Mucosa of descending colon (tissue), 3 donors: ENCODE measurements at places on chromosomes 4 and X. TPM values are rescaled to one million over a fixed set of nuclear protein-coding genes. Genes with fewer than 3 reads are reported as not detected.

The ZFP92 gene
- total RNA-seq: 1.6 TPM

The AREG gene
- 18.9 TPM for total RNA-seq

The TSPAN5 gene
- 3.9 TPM for total RNA-seq

The FAM133A gene
- total RNA-seq: not detected

The STOX2 gene
- 10.9 TPM for total RNA-seq

The GABRG1 gene
- not detected for total RNA-seq

The FGF16 gene
- total RNA-seq: 0.28 TPM

The SULT1E1 gene
- total RNA-seq: not detected

The UGT8 gene
- total RNA-seq: 66.8 TPM

The SPON2 gene
- 42.1 TPM for total RNA-seq

The UGT2B17 gene
- total RNA-seq: 703 TPM

The MUC7 gene
- total RNA-seq: not detected

The GLOD5 gene
- 7.1 TPM for total RNA-seq

The TCEAL3 gene
- total RNA-seq: 3.3 TPM

The HMGB2 gene
- total RNA-seq: 113 TPM

The SLC34A2 gene
- 0.35 TPM for total RNA-seq

The TCEAL6 gene
- total RNA-seq: 0.82 TPM

The C4orf50 gene
- 0.07 TPM for total RNA-seq

The MYL5 gene
- total RNA-seq: 26.1 TPM

The DMRTC1B gene
- total RNA-seq: not detected

The TMEM35A gene
- 1.4 TPM for total RNA-seq

DNA sequence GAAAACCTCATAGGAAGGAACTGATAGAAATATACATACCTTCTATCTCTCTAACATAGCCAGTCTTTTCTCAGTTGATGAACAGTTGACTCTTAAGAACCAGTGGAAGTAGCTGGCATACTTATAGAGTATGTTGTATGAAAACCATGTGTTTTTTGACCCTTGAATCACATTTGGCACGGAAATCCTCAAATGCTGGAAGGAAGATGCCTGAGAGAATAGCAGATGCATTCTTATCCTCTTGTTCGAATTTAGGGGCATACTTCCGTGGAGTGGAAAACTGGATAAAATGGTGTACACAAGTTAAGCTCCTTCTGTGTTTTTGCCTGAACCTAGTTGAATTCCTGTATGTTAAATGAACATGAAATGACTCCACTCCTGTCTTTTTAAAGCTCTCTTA, 145.5 kb downstream of the PCDH7 start:
- no peak for DNase-seq

DNA sequence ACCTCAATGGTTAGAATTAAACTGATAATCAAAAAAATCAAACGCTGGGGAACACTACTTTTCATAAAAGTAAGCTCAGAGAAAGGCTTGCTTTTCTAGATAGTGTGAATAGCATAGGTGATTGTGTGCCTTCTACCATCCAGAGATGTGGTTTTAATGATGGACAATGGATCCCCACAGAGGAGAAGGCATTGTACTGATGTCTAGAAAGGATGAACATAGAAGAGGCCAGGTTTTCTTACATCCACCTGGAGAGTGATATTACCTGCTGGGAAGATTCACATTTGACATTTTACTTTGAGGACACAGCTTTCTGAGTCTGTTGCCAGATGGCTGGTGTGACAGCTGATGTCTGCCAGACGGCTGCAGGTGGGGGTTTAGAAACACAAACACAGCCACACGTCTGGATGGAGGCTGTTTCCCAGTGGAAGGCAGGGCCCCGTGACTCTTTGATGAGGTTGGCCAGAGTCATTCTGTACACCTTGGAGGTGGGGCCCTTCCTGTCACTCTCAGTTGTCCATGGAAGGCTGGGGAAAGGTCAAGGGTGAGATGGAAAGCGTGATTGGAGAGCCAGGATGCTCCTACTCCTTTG, 114.4 kb downstream of the PSAPL1 start:
- no peak for DNase-seq

- DNase-seq: no peak
Observed at GRCh38 chr4:40506066-40506465, 123.6 kb downstream of the RBM47 start.

GRCh38 chr4:61493470-61493869, 293.3 kb downstream of the ADGRL3 start:
- no peak for DNase-seq

DNA sequence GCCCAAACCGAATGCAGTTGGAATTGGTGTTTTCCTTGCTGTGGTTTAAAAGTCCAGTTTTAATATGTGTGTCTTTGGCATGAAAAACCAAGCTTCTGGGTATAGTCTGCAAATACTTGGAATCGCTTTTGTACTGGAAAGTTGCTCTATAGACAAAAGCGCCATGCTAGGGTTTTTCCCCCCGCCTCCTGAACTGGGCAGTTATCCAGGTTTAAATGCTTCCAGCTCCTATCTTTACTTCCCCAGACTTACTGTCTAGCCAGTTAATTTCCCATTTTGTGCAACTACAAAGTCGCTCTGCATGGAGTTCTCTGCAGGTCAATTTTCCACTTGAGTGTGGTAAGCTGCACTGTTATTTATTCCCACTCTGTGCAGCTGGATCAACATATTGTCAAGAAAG, 2.7 kb downstream of the RASL11B start:
- no peak for DNase-seq

DNA sequence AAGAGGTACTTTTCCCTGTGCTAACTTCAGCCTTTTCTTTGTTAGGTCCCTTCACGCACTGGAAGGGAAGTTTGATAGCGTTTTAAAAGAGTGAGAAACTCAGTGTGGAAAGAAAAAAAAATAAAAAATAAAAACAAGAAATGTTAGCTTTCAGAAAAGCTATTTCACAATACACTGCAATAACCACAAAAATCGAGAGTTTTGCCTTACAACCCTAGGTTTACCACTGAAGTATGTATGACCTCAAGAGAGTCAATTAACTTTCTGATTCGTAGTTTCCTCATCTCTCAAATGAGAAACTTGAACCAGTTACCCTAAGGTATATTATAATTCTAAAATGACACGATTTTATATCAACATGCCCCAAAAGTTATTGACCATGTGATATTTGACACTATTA, 93.9 kb upstream of the JADE1 start:
- no peak for DNase-seq

GRCh38 chr4:152267811-152268210, 268.1 kb downstream of the FBXW7 start:
- no peak for DNase-seq

DNA sequence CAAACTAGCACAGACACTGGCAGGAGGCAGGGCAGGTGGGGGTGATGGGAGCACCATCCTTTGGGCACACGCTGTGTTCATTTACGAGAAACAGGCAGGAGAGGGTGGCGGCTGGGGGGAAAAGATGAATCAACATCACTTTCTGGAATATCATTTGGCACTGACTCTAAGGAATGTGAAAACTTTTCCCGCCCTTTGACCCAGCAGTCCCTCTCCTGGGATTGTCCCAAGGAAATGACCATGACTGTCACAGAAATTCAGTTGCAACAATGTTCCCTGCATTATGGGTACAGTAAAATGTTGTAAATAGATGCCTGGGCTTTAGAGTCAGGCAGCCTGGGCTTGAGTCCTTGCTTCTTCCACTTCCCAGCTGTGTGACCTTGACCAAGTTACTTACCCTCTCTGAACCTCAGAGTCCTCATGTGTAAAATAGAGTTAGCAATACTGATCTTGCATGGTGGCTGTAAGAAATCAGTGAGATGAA, 58.6 kb downstream of the ABLIM2 start:
- peak; percentile 54 for DNase-seq

DNA sequence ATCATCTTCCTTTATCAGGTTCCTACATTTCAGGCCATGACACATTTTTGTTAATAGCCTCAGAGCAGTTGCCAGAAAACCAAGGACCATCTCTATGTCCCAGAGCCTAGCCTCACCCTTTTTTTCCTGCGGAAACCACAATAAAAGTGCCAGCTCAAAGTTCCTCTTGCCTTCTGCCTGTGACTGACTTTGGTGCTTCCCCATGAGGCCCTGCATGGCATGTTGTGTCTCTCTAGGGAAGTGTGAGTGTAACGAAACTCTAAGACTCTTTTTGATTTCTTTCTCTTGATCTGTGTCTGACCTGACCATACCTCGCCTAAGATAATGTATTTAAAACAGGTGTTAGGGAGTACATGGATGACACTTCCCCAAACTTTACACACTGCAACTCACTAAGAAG, 642.3 kb upstream of the BOD1L1 start:
- peak; percentile 17 for DNase-seq

GRCh38 chr4:27595571-27596360, 735.1 kb downstream of the STIM2 start:
- no peak for DNase-seq

- no peak for DNase-seq
Observed at GRCh38 chr4:165971933-165972332, 98.9 kb downstream of the TLL1 start.

- peak; percentile 28 for DNase-seq
Observed at GRCh38 chr4:25970226-25970675, 56.2 kb downstream of the SMIM20 start.

DNA sequence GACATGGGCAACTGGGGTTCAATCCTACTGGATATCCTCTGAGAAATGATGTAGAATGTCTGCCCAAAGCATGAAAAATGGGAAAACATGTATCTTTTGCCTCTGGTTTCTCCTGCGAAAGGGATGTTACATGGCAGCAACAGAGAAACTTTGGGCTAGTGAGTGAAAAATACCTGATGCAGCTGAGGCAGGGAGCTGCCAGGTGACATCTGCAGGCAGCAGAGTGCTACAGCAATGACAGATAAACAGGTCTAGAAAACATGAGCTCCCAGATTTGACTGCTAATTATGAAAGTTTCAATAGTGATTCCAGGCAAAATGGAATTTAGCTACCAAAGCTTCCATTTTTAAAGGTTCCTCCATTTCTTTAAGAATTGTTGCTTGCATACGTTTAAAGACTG, 4.8 kb upstream of the CXCL1 start:
- DNase-seq: no peak

- DNase-seq: no peak
Observed at GRCh38 chrX:151676196-151676595, 19.1 kb upstream of the PRRG3 start.

GRCh38 chr4:127284236-127284635, 348.5 kb upstream of the INTU start:
- no peak for DNase-seq

DNA sequence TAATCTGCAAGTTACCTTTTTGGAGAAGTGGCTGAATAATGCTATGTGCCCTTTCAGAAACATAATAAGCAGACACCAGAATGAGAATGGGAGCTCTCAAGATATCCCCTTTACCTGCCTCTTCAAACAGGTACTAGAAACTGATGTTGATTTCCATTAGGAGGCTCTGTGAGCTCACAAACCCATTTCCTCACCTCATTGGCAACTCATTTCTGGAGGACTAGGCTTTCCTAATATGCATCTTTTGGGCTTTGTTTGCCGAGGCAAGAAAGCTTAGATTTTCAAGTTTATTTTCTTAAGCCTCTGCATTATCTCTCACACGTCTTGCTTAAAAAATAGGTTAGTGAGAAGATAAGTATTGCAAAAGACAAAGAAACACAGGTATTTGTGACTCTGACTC, 313.1 kb upstream of the IRS4 start:
- DNase-seq: no peak

- no peak for DNase-seq
Observed at GRCh38 chrX:41796046-41796445, 72.1 kb downstream of the GPR82 start.

DNA sequence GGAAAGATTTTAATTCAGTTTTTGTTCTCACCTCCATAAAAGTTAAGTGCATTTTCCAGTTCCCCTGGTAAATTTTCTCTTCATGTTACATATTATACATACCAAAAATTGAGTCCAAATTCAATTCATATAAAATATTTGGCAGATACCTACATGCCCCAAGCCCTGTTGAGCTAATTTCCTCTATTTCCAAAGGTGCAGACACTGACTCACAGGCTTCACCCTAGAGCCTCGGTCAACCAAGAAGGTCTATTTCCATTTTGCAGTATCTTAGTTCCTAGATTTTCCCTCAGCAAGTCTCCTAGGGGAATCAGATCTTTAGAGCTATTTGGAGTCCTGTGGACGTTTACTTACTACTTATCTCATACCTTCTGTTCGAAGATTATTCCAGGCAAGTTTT, 174.4 kb downstream of the TSPAN5 start:
- no peak for DNase-seq

- DNase-seq: no peak
Observed at GRCh38 chr4:46274717-46275116, 115.2 kb downstream of the GABRA2 start.

- DNase-seq: no peak
Observed at GRCh38 chrX:107537815-107538214, 88.4 kb downstream of the FRMPD3 start.

GRCh38 chr4:8005814-8006215, 66.2 kb upstream of the AFAP1 start:
- no peak for DNase-seq

DNA sequence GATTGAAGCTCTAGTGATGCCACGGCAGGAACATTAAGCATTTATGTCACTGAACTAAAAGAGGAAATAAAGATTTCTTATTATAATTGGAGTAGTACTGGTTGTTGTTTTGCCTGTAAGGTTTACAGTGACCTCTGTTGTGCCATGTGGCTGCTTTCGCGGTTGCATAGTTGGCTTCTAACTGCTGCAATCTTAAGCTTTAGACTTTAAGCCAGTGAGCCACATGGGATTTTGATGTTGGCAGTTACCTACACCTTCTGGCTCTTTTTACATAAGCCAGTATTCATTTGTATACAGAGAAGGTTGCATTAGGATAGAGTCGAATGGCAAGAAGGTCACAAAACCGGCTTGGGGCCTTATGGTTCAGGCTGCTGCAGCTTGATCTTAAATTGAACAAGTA, 1311.6 kb downstream of the RAPGEF2 start:
- DNase-seq: no peak

- DNase-seq: no peak
Observed at GRCh38 chr4:159235779-159236368, 133.0 kb downstream of the RAPGEF2 start.

DNA sequence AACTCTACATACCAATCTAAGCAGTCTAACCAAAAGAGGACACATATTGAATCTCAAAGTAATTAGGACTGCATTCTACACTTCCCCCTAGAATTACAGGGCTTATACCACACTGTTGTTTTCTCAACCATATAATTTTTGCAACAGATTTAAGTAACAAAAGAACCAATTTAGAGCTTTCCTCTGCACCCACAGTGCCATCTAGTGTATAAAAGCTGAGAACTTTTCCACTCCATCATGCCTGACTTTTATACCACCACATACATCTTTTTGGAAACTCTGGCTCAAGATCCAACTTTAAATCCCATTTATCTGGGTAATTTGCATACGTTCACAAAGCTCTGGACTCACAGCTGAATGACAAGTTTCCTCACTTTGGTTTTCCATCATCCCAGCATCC, 99.5 kb downstream of the EFHC2 start:
- no peak for DNase-seq

DNA sequence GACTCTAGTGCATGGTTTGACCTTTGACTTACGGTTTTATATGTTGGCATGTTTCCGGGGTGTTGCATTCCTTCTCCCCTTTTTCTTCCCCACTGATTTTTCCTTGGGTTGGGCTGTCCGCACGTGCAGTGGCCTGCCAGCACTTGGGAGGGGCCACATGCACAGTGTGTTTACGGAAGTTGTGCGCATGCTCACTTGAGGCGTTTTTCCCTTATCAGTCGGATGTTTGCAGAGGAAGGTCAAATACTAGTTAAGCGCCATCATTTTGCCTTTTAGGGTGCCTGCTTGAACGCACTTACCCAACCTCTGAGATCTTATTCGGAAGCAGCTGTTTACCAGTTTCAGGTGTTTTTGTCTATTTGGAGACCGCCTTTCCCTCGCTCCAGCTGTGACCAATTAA, 653.9 kb upstream of the AADAT start:
- no peak for DNase-seq

GRCh38 chr4:88756149-88756548, 58.5 kb upstream of the NAP1L5 start:
- DNase-seq: no peak

GRCh38 chrX:30931920-30932319, 42.9 kb upstream of the TAB3 start:
- DNase-seq: no peak
